ENCODE measurements at places on chromosomes 1 and 21.

GRCh38 chr1:43267291-43267805 lies 2.4 kb upstream of the TMEM125 start:
- no peak for DNase-seq

DNA sequence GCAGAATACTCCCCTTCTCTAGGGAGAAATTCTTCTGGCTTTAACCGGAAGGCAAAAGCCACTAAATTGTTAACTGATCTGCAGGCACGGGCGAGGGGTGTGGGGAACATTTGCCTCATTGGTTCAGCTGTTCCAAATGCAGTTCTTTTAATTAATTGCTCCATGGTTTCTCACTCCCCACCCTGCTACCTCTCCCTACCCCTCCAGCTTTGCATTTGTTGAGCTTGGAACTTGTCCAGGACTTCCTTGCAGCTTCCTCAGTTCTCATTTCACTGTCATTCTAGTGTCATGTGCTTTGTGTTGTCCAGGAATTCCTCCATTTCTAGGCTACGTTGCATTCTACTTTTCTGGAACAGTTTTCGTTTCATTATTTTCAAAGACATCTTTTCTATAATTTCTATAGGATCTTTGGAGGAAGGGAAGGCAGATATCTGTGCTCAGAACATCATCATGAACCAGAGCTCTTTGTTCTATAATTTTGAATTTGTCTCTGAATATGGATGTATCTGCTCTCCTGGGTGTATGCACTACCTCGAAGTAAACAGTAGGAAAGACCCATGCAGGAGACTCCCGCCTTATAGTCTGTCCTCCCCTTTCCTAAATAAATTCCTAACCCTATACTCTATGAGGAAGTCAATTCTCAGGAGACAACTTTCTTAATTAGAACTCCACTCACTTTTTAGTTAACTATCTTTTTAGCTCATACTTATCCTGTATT lies 132.4 kb upstream of the LMO4 start:
- no peak for DNase-seq

DNA sequence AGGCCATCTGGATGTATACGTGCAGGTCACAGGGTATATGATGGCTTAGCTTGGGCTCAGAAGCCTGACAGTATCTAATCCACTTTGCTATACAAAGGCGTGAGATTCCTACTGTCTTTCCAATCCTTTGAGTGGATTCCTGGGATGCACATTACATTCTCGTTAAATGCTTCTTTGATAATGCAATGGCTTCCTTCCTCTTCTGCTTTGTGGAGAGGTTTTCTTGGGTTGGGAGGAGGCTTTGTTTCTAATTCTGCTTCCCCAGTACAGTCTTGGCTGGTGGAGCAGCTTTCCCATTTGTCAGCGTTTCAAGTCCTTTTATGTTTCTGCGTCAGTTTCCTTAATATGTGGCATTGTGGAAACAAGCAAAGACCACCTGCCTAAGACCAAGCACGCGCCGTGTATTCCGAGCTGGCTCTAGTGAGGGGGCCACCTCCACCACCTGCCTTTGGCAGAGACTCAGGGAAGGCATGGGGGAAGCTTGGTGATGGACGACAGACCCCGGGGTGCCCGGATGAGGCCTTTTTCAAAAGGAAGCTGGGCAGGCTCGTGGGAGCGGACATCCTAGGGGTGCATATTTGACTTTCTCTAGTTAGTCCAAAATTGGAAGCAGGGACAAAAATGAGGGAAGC lies 72.7 kb downstream of the WDR4 start:
- DNase-seq = no peak

GRCh38 chr1:39091845-39092645 lies 65.9 kb downstream of the NDUFS5 start:
- DNase-seq = no peak

DNA sequence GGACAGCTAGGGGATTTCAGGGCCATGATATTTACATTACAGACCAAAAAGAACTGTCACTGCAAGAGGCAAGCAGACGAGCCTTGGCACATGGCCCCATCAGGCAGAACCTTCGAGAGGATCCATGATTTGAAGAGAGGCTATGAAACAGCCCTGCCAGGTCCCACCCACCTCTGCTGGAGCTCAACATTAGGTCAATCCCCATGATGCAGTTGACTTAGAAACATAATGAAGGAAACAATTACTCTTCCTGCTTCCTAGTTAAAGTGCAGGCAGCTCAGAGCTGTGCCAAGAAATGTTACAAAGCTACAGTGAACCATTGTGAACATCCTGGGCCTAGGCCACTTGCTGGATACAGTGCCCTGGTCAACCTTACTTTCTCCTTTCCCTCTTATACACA lies 41.7 kb upstream of the PTCH2 start:
- no peak for DNase-seq

DNA sequence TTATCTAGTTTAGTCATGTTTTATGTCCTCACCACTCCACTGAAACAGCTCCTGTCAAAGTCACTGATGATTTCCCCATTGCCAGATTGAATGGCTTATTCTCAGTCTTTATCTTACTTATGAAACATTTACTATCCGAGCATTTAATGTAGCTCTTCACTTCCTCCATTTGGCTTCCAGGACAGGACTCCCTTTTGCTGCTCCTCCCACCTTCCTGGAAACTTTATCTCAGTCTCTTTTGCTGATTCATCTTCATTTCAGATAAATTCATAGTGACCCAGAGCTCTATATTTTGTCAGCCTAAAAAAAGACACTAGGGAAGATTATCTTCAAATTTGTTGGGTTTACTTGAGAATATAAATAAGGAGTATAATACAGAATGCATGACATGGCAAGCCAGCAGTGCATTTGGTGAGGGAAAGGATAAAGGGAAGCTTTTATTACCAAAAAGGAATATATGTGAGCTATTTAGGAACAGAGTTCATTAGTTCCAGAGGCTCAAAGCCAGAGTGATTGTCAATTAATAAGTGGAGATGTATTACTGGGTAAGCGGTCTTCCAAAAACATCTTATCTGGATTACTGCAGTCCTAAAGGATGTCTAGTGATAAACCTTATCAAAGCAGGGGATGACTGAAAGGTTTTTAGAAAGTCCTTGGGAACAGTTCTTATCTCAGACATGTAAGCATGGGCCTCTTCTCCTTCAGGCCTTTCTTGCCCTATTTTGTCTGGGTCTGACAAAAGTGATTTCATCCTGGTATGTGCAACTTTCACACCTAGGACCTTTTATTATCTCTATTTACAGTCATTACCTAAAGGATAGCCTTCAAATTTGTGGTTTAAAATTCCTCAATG lies 25.6 kb downstream of the IL23R start:
- DNase-seq = no peak

GRCh38 chr1:206800411-206800810 lies 28.1 kb upstream of the IL10 start:
- DNase-seq = no peak

Measured in retinal pigment epithelial cell (primary cell).